ENCODE measurements at places on chromosomes 16 and 17. TPM values are rescaled to one million over a fixed set of nuclear protein-coding genes. Genes with fewer than 3 reads are reported as not detected.

The ITGB4 gene
- 18.9 TPM for total RNA-seq

The ATF7IP2 gene
- total RNA-seq: 24.8 TPM

The COL1A1 gene
- 106 TPM for total RNA-seq

The SLC52A1 gene
- total RNA-seq: not detected

The TBC1D3E gene
- total RNA-seq: not detected

The TPSAB1 gene
- 17.3 TPM for total RNA-seq

The EPN3 gene
- total RNA-seq: 7.0 TPM

The KRT28 gene
- not detected for total RNA-seq

The NHLRC4 gene
- 0.10 TPM for total RNA-seq

The SYT17 gene
- total RNA-seq: 1.4 TPM

The TBC1D3 gene
- not detected for total RNA-seq

The ATP2C2 gene
- total RNA-seq: not detected

The ODAD4 gene
- 1.3 TPM for total RNA-seq

The B4GALNT2 gene
- not detected for total RNA-seq

The RASL10B gene
- 23.9 TPM for total RNA-seq

Data from left cardiac atrium (tissue), 4 donors.